ENCODE measurements at places on chromosomes 16 and 17. TPM values are rescaled to one million over a fixed set of nuclear protein-coding genes. Genes with fewer than 3 reads are reported as not detected.

SDR42E2 gene
- not detected for total RNA-seq

KRTAP4-4 gene
- not detected for total RNA-seq

FBXL16 gene
- total RNA-seq = 0.37 TPM

C16orf92 gene
- total RNA-seq = not detected

OR1F1 gene
- not detected for total RNA-seq

ITPRIPL2 gene
- 50.7 TPM for total RNA-seq

RAB11FIP4 gene
- total RNA-seq = 0.66 TPM

EDC4 gene
- 46.4 TPM for total RNA-seq

TNFRSF12A gene
- 269 TPM for total RNA-seq

SLC6A2 gene
- total RNA-seq = not detected

CLDN9 gene
- total RNA-seq = not detected

SPIRE2 gene
- 1.1 TPM for total RNA-seq

OXLD1 gene
- total RNA-seq = 34.0 TPM

KRTAP9-8 gene
- total RNA-seq = not detected

ALOX15B gene
- total RNA-seq = not detected

HAP1 gene
- total RNA-seq = under 0.01 TPM

All from uterine smooth muscle cell (primary cell).